Neural crest cell (in vitro differentiated cells): ENCODE measurements at places on chromosomes 2 and 18.

DNA sequence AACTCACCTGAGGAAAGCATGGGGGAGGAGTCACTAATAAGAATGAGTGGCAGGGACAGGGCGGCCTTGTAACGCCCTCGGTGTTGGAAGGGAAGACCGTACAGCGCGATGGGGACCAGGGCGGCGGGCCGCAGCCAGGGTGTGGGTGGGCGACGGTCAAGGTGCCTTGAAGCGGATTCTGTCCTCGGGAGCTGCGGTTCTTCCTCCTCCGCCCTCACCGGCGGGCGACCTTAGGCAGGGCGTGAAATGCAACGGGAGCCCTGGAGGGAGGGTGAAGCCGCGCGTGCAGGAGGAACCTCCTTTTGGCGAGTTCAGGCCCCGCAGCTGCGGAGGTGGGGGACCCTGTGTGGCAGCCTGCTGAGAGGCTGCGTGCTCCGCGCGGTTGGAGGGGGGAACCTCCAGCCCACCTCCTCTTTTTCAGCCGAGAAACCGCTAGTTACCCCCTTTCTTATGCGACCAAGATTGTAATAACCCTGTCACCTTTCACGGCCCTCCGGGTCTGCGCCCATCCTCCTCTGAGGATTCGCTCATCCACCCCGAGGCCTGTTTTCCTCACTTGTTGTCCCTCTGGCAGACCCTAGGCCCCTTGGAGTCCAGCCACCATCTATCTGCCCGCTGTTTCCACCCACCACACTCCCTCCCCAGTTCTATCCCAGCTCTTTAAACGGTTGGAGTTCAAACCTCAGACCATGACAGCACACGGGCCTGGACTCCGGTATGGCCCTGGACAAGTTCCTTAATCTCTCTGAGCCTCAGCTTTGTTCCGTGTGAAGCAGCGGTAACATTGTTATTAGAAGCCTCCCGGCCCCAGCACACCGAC, 823 bp upstream of the RNU2-63P start:
- DNase-seq, result no peak

GRCh38 chr2:233663911-233664310, 7.8 kb upstream of the UGT1A9 start:
- DNase-seq, result no peak

GRCh38 chr18:9454061-9454703, 21.1 kb upstream of the RALBP1 start:
- no peak for DNase-seq

DNA sequence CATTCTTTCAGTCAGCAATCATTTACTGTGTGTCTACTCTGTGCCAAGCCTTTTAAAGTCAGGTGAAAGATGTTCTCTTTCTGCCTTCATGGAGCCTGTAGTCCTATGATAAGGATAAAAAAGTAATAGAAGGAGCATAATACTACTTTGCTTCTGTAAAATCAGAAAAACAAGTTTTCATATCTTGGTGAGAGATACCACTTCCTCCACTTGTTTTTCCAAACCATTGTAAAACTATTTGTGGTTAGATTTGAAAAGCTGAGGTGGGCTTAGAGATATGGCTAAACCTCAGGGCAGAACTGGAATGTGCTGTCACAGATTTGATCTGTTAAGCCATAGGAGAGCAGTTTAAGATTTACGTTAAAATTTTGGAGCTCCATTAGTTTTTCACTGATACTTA, 104.7 kb upstream of the FAM117B start:
- no peak for DNase-seq

- no peak for DNase-seq
Measured at GRCh38 chr2:241903121-241904010, 33.8 kb downstream of the RTP5 start.

DNA sequence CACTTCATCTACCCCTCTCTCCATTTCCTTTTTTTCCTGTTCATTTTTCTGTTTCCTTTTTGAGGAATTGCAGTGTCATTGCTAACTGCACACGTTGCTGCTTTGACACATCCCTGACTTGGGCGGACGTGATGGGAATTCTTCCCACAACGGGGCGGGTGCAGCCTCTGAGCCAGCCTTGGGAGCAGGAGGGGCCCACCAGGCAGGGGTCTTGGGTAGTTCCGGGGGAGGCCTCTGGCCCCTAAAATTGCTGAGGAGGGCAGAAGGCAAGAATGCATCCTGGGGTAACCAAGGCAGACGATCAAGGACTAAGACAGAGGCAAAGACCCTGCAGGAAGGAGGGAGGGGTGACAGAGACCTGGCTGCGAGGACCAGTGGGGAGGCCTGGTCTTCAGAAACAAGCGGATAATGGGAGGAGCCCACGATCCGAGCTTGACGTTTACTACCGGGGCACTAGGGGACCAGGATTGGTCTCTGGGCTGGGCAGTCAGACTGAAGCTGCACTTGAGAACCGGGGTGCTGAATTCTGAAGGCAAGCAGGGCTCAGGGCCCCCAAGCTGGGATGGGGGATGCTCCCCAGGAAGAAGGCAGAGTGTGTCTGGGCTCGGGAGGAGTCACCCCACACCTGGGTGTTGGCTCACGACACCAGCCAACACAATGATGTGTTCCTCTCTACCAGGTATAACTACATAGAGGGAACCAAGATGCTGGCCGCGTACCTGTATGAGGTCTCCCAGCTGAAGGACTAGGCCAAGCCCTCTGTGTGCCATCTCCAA, 14.8 kb upstream of the CNDP1 start:
- no peak for DNase-seq

DNA sequence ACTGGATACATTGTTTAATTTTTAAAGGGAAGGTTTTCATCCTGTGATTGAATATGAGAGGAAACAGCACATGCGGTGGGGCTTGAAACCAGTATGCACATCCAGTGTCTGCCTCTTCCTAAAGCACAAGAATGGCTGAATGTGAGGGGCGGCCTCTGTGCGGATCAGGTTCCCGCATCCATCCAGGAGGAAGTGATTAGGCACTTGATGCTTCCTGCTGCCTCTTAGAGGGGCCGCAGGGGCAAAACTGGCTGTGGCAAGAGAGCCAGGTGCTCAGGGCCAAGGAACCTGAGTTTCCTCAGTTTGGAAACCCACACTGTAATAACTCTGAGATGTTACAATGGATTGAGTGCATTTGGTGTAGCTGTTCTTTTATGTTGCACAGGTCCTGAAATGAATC, 48.8 kb downstream of the THNSL2 start:
- DNase-seq, result no peak

- DNase-seq, result no peak
Measured at GRCh38 chr2:98308532-98308931, 37.7 kb upstream of the CNGA3 start.

DNA sequence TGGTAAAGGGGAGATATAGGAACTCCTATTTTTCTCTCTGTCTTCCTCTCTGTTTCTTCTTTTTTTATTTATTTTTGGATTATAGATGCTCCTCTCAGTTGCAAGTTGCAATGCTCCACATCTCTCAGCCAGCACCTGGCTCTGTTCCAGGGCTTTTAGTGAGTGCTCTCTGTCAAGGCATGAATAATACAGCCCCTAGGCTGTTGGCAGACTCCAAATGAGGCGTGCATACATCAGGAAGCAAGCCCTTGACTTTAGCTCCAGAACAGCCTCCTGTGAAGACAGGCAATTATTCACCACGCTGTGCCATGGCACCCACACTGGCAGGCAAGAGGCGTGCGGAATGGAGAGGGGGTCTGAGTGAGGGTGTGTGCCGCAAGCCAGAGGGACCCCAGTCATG, 228.1 kb upstream of the PXDN start:
- no peak for DNase-seq

DNA sequence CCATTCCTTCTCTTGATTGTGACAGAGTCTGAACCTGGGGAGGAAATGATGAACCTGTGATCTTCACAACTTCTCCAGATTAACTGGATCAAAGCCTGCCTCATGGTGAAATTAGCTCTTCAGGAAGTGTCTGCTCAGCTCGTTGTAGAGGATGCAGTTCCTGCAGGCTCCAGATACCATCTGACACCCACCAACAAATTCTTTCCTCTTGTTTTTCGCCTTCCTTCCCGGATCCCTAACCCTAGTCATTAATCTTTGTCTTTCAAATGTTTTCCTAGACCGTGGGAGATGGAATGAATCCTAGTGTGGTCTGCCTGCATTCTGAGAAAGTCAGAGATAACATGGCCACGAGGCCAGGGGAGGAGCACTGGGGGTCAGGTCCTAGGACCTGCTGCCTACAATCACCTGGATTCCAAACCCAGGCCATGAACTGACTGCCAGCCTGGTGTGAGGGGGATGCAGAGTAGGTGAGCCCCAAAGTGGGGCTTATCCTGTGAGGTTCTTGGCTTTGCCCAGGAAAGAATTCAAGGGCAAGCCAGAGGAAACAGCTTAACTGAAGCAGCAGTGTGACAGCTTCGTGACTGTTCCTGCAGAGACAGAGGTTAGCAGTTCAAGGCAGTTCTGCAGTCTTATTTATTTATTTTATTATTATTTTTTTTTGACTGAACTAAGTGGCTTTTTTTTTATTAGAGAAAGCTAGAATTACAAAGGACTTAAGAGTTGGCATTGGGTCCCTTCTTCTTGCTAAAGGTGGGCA, 67.8 kb downstream of the DIPK1C start:
- no peak for DNase-seq

DNA sequence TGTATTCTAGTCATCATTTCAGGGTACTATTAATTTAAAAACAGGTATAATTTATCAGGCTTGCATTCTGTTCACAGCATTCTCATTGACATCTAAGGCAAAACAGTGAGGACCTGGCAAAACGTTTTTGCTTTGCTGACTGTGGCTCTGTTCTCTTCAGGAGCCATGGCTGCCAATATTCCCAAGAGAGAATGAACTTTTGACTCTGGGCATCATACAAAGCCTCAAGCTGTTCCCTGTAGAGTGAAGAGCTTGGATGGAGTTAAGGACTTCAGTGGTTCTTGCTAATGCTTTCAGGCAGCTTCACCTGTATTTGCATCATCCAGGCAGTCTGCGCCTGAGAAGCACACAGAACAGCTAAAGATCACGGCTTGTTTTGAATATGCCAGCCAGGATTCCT, 65.9 kb upstream of the CAVIN2 start:
- no peak for DNase-seq

- DNase-seq, result no peak
Measured at GRCh38 chr2:171874517-171874916, 19.5 kb downstream of the SLC25A12 start.

DNA sequence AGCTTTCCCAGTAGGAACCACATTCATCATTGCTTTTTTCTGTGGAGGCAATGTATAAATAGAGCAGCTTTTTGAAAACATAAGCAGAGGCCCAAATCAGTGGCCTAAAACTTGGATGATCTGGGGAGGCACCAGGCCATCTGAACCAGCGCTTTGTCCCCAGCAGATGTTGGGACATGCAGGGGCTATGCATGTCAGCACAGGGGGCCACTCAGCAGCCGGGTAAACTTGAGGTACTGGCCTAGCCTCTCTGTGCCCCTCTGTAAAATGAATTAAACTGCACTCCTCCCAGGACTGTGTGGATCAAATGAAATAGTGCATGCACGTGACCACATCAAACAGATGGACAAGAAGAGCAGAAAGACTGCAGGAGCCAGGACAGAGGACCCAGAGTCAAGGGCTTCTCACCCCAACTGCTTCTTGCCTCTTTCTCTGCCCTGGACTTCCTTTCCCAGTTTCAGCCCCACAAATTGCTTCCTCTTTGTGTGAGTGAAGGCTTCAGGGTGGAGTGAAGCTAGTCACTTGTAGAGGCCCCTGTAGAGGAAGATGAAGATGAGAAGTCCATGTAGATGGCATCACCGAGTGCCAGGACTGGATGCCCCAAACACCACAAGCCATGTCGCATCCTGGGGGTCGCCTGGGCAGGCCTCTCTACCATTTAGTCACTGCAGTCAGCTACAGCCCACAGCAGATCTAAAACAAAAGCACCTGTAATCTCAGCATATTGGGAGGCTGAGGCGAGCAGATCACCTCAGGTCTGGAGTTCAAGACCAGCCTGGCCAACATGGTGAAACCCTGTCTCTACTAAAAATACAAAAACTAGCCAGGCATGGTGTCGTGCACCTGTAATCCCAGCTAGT, 53.2 kb downstream of the IMPA2 start:
- no peak for DNase-seq

DNA sequence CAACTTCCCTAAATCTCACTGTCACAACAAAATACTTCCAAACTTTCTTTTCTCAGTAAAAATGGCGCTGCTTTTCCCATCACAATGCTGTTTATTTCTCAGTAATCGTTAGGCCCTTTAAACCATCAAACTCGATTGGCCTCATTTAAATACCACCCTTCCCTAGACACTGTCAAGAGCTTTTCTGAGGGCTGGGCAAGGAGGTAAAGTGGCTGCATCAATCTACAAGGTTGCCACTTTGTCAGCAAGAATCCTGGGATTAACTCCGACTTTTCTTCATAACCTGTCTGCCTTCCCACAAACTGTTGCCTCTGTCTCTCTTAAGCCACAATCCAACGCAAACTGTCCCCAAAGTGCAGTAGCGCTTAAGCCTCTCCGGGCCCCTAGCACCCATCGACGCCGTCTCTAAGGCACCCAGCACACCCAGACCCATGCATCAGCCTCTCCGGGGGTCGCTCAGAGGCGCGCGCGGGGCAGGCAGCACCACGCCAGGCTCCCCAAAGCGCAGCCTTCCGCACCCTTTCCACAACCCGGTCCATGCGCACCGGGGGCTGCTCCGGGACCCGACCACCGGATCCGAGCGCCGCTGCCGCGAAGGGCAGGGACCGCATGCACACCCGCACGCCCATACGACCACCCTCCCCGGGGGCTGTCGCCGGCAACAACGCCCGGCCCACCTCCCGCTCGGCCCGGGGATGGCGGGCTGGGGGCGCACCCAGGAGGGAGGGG, 683 bp downstream of the MBOAT2 start:
- peak; percentile 16 for DNase-seq

- no peak for DNase-seq
Measured at GRCh38 chr2:169372561-169372960, 10.2 kb upstream of the LRP2 start.

DNA sequence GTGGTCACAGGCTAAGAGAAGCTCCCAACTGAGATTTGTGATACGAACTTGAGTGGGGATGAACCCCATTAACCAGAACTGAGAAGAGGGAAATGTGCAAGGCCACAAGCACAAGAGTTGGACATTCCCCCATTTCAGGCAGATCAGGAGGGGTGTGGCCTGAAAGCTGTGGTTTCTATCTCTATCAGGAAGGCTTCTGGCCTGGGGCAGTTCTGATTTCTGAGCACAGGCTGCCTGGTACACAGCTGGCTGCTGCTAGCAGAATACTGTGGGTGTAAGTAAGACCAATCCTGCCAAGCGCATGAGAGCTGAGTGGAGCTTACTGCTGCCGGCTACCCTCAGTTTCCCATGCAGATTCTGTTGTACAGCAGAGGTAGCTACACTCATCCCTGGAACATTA, 484.6 kb downstream of the SATB2 start:
- no peak for DNase-seq
